ENCODE measurements at places on chromosomes 4 and X.

- DNase-seq = no peak
These were observed 30.9 kb downstream of the NIPAL1 start for GRCh38 chr4:48047421-48047844.

- no peak for DNase-seq
These were observed 5.3 kb upstream of the CFP start for GRCh38 chrX:47634871-47635575.

DNA sequence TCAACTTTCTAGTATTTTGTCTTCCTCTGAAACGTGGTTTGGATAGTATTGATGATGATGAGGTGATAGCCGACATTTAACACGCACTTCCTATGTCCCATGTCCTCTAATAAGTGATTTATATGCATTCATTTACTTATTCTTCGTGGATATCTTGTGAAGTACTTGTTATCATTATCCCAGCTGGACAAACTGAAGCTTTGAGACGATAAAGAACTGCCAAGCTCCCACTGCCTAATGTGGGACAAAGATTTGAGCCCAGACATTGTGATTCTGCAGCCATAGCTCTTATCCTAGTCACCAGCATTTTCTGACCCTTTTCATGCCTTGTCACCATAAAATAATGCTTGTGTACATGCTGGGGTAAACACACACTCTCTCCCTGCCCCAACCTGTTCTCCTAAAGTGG lies 92.5 kb downstream of the RAPGEF2 start:
- DNase-seq = no peak

- DNase-seq = no peak
These were observed 25.9 kb downstream of the WDR1 start for GRCh38 chr4:10090467-10091250.

- DNase-seq = peak; percentile 82
These were observed 245.8 kb downstream of the ARHGAP24 start for GRCh38 chr4:85720735-85721134.

DNA sequence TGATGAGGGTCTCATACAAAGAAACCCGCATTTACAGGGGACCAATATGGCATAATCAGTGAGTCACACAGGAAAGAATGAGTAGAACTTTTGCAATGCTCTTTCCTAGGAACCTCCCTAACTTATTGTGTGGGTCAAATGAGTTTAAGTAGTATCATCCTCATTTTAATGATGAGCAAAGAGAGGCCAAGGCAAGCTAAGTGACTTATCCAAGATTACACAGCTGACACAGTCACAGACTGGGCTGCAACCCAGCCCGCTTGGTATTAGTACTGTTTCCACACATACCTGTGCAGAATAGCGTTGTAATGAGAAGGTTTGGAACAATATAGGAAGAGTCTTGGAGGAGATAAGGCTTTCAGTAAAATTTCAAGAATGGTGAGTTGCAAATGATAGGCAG lies 91.0 kb upstream of the PPP1R2C start:
- no peak for DNase-seq

DNA sequence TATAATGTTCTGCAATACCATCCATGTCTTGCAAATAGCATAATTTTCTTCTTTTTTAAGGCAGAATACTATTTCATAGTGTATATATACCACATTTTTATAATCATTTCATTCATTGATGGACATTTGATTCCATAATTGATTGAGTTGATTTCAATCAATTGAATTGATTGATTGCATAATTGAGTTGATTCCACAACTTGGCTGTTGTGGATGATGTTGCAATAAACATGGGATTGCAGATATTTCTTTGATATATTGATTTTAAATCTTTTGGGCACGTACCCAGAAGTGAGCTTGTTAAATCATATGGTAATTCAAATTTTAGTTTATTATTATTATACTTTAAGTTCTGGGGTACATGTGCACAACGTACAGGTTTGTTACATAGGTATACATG lies 232.8 kb downstream of the GALNTL6 start:
- no peak for DNase-seq

- peak; percentile 20 for DNase-seq
These were observed 179.1 kb upstream of the TBC1D9 start for GRCh38 chr4:140935254-140935653.

- no peak for DNase-seq
These were observed 304.9 kb downstream of the DHX15 start for GRCh38 chr4:24279469-24279868.

- peak; percentile 74 for DNase-seq
These were observed 158.6 kb downstream of the C4orf33 start for GRCh38 chr4:129254526-129254925.

GRCh38 chr4:182695009-182695408 lies 222.2 kb downstream of the DCTD start:
- no peak for DNase-seq

GRCh38 chr4:52915730-52916300 lies 53.7 kb downstream of the RASL11B start:
- DNase-seq = no peak

- peak; percentile 56 for DNase-seq
These were observed 10.3 kb downstream of the CENPI start for GRCh38 chrX:101108284-101108683.

DNA sequence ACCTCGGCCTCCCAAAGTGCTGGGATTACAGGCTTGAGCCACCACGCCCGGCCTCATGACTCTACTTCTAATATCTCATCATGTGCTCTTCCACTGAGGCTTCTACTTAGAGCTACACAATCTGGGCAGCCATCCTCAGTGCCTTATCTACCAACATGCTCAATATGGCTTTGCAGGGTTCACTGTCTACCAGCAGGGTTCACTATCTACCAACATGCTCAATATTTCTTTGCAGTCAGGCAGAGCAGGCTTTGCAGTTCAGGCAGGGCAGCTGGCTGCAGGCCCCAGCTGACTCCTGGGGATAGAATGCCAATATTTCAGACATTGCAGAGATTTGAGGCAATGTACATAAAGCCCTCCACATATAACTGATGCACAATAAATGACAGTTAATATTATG lies 47.5 kb downstream of the PKD2 start:
- peak; percentile 30 for DNase-seq

GRCh38 chr4:102717448-102718092 lies 43.2 kb downstream of the MANBA start:
- no peak for DNase-seq

DNA sequence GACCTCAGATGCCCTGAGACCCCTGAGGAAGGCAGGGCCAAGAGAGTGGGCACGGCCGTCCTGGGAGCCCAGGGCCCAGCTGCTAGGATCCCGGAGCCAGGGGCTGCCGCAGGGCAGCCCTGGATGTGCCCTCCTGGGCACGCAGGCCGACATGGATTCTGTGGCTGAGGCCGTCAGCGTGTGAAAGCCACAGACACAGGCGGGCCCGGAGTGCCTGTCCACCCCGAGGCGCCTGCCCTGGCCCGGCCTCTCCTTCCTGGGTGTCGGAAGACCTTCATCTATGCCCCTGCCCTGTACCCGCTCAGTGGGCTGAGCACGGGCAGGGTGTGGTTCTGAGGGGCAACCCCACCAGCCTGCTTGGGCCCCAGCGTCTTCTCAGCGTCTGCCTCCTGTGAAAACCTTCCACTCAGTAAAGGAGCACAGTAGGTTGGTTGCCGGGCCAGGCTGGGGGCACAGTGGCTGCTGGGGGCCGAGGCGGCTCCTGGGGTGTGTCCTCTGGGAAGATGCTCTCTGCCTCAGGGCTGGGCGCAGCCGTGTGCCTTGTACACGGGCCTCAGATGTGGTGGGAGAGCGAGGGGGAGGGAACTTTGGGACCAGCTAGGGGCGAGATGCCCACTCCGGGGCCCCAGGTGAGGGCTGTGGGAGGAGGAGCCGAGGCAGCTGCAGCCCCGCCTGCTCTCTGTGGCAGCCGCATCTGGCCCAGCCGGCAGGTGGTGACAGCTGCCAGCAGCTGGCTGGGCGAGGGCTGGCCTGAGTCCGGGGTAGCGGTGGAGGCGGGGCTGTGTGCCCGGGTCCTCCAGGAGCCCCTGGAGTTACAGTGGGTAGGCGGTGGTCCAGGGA lies 20.8 kb downstream of the FGFRL1 start:
- no peak for DNase-seq

DNA sequence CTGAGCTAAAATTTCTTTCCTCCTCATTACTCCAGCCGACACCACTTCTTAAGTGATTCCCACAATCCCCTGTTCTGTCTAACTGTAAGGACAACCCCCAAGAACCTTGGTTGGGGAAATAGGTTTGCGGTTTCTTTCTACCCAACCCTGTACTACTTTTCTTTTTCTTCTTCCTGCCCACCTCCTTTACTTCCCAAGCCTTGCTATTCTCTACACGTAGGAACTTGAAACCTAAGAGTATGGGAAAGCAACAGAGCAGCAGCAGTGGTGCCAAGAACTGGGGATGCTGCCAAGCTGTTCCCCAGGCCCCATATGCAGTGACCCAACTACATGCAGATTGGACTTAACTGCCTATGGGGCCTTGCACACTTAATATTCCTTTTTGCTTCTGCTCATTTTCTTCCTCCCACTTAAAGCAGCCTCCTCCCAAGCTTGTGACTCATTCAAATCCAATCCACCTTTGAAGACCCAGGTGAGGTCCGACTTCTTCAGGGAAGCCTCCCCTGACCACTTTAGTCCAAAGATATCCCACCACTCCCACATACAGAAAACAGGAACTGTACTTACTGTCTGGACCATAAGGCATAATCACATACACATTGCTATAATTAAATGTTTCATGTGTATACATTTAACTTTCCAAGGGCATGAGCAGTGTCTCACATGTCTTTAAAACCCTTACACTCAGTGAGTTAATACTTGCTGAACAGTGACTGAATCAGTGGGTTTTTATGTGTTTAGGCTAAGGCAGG lies 1.7 kb downstream of the FAM120C start:
- DNase-seq = no peak

GRCh38 chrX:115363372-115363771 lies 73.9 kb downstream of the LUZP4 start:
- no peak for DNase-seq

- DNase-seq = no peak
These were observed 30.6 kb downstream of the GUCY1B1 start for GRCh38 chr4:155789391-155789790.

DNA sequence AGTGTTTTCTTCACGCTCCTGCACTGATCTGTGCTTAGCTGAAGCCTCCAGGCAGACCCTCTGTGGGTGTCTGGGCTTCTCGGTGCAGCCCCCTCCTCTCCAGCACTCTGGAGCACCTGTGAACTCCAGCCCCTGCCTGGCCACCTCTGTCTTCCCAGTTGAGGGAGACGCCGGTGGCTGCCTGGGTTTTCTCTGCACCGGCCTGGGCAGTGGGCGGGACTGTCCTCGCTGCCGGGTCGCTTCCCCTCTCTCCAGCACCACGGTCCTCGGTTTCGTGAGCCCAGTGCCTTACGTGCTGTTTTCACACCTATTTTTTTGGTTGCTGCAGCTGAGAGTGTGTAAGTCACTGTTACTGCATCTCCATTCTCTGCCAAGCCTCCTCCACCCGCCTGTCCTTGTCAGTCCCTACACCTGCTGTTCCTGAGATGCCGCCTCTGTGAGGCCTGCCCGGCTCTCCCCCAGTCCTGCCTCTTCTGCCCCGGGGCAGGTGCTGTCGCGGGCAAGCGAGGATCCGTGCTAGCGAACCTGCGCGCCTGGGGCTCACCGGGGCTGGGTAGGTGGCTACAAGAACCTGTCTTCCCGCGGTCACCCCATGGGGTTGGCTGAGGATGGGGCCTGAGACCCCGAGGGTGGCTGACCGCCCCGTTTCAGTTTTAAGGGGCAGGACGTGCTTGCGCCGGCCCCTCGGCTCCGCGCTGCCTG lies 2.4 kb upstream of the FGFRL1 start:
- DNase-seq = no peak

DNA sequence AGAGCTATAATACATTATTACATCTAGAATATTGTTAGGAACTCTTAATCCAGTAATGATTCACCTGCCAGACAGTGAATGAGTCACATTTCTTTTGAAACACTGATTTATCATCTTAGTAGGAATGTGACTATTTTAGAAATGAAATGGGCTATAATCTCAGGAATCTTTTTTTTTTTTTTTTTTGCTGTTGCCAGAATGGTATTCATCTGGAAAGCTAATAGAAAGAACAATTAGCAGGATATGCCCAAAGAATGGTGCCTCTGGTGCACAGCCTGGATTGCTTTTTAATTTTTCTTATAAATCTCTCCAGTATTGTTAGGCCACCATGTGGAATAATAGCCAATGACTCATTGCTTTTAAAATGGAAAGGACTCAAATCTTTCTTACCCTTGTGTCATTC lies 181.1 kb upstream of the SMIM31 start:
- DNase-seq = no peak

DNA sequence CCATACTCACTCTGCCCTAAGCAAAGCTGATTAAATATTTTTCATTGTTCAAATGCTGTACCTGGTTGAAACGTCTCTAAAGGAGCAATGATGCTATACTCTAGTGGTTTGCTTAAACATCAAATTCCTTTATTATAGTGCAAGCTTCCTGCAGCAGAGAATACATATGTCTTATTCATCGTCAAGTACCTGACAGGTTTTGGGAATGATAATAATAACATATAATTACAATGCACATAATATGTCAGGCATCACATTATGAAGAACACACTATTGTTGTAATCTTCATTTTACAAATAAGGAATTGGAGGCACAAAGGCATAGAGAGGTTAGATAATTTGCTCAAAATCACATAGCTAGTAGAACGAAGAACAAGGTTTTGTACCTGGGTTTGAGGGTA lies 151.6 kb downstream of the GRIA2 start:
- DNase-seq = no peak

GRCh38 chr4:73743281-73743680 lies 2.9 kb downstream of the CXCL8 start:
- DNase-seq = no peak

- no peak for DNase-seq
These were observed 78.0 kb upstream of the TMEM33 start for GRCh38 chr4:41857226-41857641.

DNA sequence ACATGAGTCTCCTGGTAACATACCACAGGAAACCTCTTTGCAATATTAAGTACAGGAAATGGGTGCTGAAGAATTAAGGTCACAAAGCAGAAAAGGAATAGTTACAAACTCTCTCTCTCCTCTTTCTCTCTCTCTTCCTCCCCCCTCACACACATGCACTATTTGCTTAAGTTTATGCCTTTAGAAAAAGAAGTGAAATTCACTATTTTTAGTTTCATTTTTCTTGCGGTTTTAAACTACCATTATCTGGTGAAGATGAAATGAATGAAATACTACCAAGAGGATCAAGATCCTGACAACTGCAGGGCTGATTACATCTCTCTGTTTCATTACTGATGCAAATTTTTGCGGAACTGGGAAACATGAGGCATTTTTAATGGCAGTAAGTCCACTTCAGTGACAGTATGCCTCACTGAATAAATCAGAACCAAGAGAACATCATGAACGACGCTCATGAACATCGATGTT lies 64.3 kb upstream of the FTHL17 start:
- no peak for DNase-seq

GRCh38 chr4:83307920-83308319 lies 23.3 kb upstream of the COQ2 start:
- no peak for DNase-seq

GRCh38 chr4:154502111-154502510 lies 10.5 kb upstream of the DCHS2 start:
- no peak for DNase-seq

DNA sequence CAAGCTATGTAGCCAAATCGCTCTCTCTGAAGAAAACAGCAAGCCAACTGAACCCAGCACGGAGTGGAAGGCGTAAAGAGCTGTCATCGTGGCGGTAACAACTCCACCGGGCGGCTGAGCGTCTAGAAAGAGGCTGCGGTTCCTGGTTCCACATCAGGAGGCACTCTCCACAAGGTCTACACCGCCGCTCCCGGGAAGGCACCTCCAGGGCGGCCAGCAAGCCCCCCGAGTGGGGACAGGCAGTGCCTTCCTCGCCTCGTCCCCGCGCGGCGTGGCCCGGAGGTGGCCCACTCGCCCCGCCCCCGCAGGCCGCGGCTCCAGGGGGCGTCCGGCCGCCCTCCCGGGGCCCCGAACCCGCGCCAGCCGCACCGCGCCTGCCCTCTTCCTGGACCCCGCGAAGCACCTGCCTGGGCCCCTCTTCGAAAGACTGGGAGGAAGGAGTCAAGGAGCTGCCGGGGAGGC lies 755 bp downstream of the KLHL8 start:
- peak; percentile 40 for DNase-seq
